AG08396 (cell line): ENCODE measurements at places on chromosomes 4 and X.

- no peak for DNase-seq
These were observed 345.1 kb downstream of the INPP4B start for GRCh38 chr4:142500966-142501365.

GRCh38 chrX:136525738-136526606 is 6.0 kb upstream of the VGLL1 start:
- DNase-seq = peak; percentile 61

DNA sequence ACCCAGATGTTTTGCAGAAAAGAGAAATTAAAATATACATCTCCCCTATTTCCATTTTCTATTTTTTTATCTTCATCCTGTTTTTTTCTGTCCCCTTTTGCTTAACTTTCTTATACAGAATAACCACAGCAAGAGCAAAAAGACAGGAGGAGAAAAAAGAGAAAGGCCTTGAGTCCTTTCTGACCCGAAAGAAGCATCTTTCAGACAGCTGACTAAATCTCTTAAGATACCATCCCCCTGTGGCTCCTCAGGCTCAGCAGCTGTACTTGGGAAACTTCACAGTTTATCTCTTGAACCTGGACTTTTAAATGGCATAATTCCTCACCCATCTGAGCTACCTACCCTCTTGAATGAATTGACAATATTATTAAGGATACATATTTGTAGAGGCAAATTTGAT is 100.2 kb downstream of the FIP1L1 start:
- no peak for DNase-seq

GRCh38 chr4:186485561-186486062 is 69.8 kb downstream of the MTNR1A start:
- DNase-seq = peak; percentile 39

GRCh38 chr4:14047840-14048239 is 420.3 kb upstream of the BOD1L1 start:
- DNase-seq = no peak

DNA sequence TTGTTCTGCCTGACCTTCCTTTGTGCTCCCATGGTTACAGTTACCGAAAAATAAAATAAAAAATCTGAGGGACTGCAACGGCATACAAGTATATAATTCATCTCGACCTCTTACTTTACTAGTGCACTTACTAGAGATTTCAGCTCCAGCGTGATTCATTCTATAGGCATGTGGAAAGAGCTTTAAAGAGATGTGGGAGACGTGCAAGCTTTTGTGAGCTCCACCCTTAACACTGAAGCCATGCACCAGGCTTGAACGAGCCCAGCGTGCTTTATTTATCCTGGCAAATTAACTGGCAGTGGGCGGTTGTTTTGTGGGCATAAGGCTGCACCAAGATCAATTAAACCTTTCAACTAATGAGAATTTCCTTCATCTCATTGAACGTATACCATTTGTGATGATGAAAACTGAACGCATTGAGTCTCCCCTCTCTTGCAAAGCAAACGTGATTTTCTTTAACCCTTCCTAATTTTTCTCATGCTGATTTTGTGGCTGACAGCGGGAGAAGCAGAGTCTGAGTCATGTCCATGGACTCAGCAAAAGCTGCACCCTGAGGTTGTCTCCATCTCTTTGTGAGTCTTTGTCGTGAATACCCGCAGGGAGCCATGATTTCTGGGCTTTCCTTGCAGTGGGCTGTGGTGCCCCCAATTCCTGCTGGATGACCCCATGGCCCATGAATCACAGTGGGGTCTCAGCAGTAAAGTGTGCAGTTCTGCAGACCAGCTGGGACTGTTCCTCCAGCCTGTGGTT is 60.1 kb downstream of the MXRA5 start:
- no peak for DNase-seq

DNA sequence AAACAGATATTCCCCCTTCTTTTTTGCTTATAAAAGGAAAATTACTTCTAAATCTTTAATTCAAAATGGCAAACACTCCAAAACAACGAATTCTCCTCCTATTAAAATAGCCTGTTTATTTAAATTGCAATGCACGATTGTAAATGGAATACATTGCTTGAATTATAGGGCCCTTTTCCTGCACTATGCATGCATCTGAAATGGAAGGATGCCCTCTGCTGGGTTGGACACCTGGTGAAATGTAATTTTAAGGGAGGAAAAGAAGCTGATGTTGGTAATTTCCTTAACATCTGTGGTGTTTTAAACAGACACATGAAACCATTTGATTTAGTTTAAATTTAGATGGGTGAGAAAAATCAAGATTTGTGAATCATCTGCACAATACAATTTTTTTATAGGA is 72.8 kb downstream of the GRXCR1 start:
- DNase-seq = no peak

DNA sequence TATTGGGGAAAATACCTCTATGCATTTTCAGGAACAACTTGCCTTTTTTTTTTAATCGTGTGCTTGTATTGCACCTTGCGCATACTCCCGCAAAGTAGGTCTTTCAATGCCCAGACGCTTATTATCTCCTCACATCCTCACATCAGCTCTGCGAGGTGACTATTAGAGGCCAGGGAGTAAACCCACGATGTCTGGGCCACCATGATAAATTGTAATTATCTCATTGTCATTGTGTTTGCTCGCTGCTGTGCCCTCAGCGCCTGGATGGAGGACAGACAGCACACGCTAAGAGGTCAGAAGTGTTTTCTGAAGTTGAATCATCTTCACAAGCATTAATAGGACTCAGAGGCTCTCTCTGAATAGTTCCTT is 1.0 kb upstream of the RELL1 start:
- DNase-seq = no peak

- no peak for DNase-seq
These were observed 62.1 kb downstream of the GPRIN3 start for GRCh38 chr4:89245459-89245858.

DNA sequence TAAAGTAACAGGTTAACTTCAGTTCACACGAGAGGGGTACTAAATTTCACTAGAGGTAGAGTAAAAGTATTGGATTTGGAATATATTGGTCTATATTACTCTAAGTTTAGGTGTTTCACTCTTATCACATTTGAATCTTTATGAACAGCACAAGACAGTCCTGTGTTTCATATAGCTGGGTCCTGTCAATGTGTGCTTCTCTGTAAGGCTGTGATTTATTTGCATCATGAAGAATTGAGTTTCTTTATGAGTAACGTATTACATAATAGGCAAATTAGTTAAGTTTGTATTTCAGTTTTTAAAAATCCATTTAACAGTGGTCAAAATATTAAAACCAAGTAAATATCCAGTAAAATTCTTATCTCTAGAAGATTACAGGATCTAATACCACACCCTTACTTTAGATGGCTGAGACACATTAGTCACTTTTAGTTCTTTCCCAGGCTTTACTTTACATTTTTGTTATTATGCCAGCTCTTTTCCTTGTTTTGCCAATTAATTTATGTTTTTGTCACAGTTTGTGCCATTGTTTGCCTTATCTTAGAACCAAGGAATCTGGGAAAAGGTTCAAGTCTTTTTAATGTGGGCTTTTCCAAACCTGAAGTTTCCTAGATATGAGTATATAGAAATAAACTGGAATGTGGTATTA is 32.1 kb downstream of the NUDT6 start:
- DNase-seq = no peak

DNA sequence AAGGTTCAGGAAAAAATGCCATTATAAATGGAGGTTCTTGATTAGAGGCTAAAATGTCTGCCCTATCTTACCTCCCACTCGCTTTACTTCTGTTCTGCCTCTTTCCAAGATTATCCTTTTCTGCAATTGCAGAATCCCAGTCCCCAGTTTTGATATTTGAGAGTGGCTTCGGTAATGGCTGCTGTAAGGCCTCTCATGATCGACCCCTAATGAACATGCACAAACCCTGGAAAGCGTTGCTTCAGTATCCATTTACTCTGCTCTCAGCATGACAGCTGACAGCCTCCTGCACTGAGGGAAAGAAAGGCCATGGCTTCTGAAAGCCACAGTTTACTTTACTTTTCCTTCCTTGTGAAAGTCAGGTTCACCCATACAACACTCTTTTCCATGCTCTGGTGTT is 325.4 kb upstream of the GALNT7 start:
- no peak for DNase-seq

DNA sequence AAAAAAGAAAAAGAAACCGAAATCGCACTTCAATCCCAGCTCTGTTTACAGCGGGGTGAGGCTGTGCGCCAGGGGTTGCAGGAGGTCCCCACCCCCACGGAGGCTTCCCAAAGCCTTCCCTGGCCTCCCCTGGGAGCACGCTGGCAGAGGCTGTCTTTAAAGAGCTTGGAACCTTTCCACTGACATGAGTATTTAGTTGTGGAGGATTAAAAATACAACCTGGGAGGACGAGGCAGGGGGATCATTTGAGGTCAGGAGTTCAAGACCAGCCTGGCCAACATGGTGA is 69.1 kb downstream of the PPP2R2C start:
- no peak for DNase-seq

DNA sequence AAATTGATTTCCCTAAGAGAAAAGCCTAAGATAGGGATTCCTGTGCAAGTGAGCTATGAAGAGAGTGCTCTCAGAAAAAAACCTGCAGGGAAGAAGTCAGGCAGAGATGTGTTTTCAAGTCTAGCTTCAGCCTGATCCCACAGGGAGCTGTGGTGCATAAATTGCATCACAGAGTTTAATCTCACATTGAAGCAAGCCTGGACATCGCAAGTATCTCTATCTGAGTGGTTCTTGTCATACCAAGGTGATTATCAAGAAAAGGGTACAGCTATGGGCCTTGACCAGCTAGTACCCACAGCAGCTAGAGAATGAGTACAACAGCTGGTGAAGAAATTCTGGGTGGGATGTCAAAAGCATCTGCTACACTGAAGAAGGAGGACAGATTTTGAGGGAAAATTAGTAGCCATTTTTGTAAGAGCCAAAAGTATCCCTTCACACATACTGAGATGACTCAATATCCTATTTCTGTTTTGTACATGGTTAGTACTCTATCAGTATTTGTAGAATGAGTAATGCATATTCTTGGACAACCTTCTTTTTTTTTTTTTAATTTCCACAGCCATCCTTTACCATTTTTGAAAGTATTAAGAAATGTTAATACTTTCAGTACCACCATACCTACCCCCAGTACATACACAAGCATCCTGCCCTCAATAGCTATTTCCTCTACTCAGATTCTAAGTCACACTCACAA is 708.9 kb downstream of the IL1RAPL1 start:
- DNase-seq = no peak

- peak; percentile 45 for DNase-seq
These were observed 3.3 kb downstream of the TRIM2 start for GRCh38 chr4:153207567-153207966.

GRCh38 chr4:17142232-17142711 is 243.8 kb upstream of the LDB2 start:
- peak; percentile 67 for DNase-seq

- no peak for DNase-seq
These were observed 117.1 kb downstream of the UNC5C start for GRCh38 chr4:95431678-95432077.

DNA sequence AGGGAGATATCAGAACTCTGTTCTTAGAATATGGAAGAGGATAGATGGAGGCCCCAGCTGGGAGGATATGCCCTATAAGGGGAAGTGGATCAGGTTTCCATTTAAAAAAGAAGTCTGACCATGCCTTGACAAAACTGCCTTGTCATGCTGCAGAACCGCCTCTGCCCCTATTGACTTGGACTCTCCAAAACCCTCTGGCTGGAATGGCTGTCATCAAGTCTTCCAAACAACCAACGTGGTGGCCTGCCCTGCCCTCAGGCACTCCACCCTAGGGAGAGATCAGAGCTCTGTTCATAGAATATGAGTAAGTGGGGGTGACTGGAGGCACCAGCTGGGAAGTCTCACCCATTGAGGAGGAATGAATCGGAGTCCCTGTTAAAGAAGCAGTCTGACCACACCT is 114.9 kb downstream of the VSIG4 start:
- no peak for DNase-seq

GRCh38 chr4:124941267-124941666 is 228.7 kb upstream of the ANKRD50 start:
- no peak for DNase-seq

- DNase-seq = no peak
These were observed 19.4 kb downstream of the MRFAP1 start for GRCh38 chr4:6659897-6660296.

DNA sequence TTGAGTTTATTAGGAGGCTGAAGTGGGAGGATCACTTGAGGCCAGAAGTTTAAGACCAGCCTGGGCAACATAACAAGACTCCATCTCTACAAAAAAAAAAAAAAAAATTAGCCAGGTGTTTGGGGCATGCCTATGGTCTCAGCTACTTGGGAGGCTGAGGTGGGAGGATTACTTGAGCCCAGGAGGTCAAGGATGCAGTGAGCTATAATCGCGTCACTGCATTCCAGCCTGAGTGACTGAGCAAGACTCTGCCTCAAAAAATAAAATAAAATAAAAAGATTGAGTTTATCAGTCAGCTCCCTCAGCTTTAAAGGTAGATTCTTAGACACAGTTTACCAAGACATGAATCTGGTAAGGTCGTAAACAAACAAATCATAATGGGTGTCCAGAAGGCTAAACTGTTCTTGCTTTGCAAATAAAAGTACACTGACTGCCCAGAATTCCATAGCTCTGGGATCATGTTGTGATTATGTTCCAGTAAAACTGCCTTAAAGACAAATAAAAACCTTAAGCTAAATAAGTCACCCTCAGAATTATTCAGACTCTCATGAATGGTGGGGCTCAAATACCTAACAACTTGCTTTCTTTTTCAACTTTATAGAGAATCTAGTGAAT is 18.7 kb downstream of the APOO start:
- no peak for DNase-seq

DNA sequence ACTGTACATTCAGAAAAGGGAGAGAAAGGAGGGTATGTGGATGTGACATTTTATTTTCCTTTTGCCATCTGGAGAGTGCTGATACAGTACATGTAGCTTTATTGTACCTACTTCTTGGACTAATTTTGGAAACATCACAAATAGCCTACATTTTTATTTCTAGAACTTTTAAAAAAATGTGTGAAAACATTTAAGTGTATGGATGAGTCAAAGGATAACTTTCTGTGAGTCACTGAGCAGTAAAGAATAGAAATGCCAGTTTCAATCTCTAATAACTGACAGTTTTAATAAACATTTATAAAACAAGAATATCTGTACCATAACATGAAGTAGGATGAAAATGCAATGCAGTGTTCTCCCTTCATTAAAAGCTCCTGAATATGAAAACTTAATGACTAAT is 374.4 kb upstream of the NWD2 start:
- DNase-seq = no peak

DNA sequence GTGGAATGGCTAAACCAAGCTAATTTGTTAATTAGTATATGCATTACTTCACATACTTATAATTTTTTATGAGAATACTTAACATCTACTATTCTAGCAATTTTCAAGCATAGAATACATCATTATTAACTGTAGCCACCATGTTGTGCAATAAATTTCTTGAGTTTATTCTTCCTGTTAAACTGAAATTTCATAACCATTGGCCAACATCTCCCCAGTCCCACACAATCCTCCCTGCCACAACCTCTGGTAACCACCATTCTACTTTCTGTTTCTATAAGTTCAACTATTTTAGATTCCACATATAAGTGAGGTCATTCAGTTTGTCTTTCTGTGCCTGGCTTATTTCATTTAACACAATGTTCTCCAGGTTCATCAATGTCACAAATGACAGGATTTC is 208.5 kb downstream of the PPP4R3C start:
- DNase-seq = no peak

DNA sequence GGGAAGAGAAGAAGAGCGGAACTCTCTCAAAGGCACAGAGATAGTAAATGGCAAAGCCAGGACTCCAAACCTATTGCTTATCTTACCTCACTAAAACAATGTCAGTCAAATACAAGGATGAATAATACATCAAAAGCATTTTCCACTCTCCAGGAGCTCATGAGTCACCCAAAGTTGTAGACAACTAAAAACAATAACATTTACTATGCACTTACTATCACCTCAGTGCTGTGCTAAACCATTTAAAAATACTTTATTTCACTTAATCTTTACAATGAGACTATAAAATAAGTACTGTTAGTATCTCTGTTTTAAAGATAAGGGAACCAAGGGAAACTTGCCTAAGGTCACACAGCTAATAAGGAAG is 163.2 kb upstream of the SPANXC start:
- no peak for DNase-seq
